ENCODE measurements at places on chromosomes 3 and 15.

- DNase-seq: no peak
Observed at GRCh38 chr3:43004282-43004681, 25.2 kb downstream of the GASK1A start.

DNA sequence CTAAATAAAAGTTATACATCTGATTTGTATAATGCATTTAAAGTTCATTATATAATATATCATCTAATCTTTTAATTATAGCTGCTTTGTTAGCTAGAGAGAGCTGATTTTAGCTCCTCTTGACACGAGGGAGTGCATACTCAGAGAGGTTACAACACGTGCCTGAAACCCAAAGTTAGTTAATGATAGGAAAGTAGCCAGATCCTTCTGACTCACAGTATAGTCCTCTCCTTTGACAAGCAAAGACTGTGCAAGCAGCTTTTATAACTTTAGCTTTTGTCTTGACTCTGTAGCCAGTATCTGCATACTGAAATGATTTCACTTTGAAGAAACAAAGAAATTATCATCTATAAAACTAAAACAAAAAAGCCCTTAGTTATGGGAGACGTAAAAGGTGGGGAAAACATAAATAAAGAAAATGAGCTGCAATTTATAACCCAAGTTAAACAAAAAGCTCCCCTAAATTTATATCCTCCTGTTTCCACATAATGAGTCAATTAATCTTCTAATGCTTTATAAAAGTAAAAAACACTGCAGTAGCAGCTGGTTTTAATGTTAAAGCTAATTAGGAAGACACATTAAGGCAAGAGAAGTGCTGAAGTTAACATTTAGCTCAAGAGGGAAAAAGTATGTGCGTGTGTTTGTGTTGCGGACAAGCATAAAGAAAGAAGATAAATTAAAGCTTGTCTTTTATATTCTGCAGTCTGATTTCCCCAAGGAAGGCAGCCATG is 13.1 kb downstream of the GABRR3 start:
- DNase-seq: peak; percentile 27

DNA sequence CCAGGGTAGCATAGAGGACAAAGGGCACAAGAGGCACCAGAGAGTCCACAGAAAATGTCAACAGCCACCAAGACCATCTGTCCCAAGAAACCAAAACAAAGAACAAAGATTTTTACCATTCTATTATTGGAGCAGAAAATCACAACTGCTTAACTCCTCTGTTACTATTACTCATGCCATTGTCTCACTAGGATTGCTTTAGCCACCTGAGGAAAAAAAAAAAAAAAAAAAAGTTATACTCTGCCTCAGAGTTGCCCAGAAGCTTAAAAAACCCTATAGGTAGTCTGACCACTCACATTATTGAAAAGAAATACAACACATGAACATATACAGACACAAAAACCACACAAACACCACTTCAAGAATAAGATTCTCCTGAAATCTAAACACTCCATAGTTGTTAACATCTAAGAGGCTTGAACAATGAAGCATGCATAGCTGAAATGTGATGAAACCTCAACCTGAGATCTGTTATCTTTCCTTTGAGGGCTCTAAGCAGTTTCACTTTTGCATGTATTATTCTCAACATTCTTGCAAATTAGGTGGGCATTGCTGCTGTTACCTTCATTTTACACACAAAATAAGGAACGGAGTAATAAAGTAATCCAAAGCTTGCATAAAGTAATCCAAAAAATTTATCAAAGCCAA is 85.4 kb downstream of the IGSF11 start:
- DNase-seq: no peak

GRCh38 chr3:42803414-42804105 is 730 bp downstream of the HIGD1A start:
- DNase-seq: peak; percentile 66

GRCh38 chr3:152205097-152205593 is 63.6 kb upstream of the MBNL1 start:
- DNase-seq: no peak

- no peak for DNase-seq
Observed at GRCh38 chr3:18645619-18646018, 220.5 kb upstream of the SATB1 start.

DNA sequence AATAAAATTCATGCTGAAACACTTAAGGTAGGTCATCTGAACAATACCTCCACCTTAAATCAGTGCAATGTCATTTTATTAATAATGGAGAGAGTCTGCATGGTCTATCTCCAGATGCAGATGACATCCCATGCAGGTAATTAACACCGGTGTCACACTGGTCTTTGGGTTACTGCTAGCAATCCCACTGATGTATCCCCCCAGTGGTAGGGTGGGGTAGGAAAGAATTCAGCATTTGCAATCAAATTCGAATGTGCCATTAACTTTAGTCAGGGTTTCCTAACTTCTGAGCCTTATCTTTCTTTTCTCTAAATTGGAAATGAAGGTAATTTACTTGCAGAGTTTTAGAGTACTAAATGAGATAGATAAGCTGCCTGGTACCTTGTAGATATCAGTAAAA is 44.4 kb downstream of the KIF15 start:
- DNase-seq: no peak

- DNase-seq: peak; percentile 76
Observed at GRCh38 chr15:65632780-65633375, 11.1 kb downstream of the SLC24A1 start.

All from NCI-H524 (cell line).